Pulmonary artery endothelial cell (primary cell): ENCODE measurements at places on chromosomes 3 and 15. TPM values are rescaled to one million over a fixed set of nuclear protein-coding genes. Genes with fewer than 3 reads are reported as not detected.

TM4SF4 gene
- total RNA-seq = not detected in 2 replicates

PRSS50 gene
- not detected in 2 replicates for total RNA-seq

PLSCR5 gene
- total RNA-seq = not detected in 2 replicates

EXD1 gene
- total RNA-seq = not detected in 2 replicates

ERC2 gene
- 0.53 and 1.6 TPM in 2 replicates for total RNA-seq

GOLGA6L6 gene
- not detected in 2 replicates for total RNA-seq

NANOGP8 gene
- total RNA-seq = not detected in 2 replicates

EPHB1 gene
- total RNA-seq = 0.33 and 0.78 TPM in 2 replicates

EPHA6 gene
- total RNA-seq = not detected in 2 replicates

LEO1 gene
- 23.1 and 36.6 TPM in 2 replicates for total RNA-seq

OXTR gene
- total RNA-seq = 0.07 and 0.28 TPM in 2 replicates

NRG4 gene
- not detected in 2 replicates for total RNA-seq

DNA sequence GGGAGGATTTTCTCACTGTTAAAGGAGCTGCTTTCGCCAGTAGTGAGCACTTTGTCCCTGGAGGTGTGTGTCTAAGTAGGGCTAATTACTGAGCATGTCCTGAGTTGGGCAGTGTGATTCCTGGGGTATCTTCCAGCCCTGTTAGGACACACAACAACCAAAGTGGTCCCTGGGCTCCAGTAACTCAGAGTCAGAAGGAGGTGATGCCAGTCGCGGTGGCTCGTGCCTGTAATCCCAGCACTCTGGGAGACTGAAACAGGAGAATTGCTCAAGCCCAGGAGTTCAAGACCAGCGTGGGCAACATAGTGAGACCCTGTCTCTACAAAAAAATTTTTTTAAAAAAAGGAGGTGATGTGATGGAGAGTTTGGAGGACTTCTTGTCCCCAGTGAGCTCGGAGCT, 37.5 kb downstream of the PML start:
- no peak for DNase-seq

DNA sequence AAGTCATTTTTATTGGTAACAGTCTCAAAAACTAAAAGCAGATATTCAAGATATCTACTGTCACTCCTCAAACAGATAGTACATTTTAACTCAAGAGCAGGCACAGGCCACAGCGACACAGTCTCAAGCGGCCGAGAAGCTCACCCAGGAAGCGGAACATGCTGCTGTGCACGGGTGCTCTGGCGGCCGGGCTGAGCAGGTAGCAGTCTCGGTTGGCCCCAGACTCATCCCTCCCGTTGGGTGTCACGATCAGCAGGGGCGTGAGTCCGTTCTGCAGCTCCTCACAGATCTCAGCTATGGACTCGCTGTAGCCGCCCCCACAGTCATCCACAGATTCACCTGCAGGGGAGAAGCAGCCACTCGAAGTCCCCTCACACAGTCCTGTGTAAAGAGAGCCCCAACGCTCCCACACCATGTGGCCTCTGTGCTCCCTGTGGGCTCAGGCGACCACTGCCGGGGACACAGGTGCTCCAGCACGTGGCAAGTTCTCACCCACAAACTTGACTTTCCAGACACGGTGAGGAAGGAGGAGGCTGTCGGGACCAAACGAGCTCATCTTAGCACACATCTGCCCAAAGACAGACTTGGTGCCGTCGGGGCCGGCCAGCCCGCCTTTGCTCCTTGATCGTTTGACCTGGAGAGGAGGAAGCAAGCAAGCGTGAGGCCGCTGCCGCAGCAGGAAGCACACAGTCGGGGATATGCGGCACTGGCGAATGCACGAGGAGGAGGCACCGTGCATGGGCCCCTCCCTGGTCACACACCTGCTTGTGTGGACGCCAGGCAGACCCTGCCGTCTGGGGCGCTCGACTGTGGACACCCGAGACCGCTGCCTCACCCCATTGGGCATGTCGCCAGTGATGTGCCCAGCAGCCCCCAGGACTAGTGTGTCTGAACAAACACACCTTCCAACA, 17.7 kb upstream of the OCA2 start:
- no peak for DNase-seq

DNA sequence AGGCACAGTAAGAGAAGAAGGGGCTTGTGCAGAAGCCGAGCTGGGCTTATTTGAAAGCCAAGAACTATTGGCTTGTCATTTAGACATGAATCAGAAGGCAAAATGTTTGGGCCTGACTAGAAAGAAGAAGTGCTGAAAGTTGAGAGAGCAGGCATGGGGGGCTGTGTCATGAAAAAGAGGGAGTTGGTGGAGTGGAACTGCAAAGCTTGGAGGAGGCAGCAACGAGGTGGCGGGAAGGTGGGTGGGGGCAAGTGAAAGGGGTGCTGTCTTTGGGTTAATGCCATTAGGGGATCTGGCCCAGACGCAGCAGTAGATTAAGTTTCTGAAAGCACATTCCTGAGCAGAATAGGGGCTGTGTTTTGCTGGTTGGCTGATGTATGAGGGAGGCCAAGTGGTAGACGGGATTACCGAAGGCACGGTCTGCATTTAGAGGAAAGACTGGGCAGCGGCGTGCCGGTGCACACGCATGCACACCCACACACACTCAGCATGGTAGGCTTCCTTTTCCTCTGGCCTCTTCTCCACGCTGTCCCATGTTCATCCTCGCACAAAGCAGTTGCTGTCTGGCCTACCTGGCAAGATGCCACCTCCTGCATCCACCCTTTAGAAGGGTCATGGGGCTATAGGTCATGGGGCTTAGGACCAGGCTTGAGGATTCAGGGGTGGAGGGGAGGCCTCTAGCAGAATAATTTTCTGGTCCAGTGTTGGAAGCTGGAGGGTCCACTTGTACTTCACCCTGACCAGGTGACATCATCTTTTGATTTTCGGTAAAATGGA, 43.0 kb downstream of the BOC start:
- no peak for DNase-seq

- no peak for DNase-seq
Measured at GRCh38 chr3:108485146-108485545, 25.2 kb downstream of the MYH15 start.

GRCh38 chr15:42100021-42100800, 5.8 kb upstream of the PLA2G4D start:
- DNase-seq = no peak

- DNase-seq = no peak
Measured at GRCh38 chr15:74610302-74610951, 5.2 kb upstream of the CLK3 start.

GRCh38 chr3:10192953-10193691, 28.4 kb downstream of the IRAK2 start:
- peak; percentile 82 for DNase-seq

DNA sequence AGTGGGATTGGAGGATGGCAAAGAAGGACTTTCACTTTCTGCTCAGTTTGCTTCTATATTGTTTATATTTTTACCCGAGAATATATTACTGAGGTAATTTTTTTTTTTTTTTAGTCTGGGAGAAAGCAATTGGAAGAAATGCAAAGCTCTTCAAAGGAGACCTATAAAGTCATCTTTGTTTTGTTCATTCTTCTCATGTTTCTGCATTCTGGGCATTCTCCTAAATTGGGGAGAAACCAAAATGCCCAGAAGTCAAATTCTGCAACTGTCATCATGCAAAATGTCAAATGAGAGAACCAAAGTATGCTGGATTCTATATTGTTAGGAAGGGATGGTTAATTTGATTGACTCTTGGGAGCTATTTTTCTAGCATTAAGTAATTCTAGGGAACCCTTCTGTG, 168.3 kb upstream of the TSC22D2 start:
- no peak for DNase-seq

DNA sequence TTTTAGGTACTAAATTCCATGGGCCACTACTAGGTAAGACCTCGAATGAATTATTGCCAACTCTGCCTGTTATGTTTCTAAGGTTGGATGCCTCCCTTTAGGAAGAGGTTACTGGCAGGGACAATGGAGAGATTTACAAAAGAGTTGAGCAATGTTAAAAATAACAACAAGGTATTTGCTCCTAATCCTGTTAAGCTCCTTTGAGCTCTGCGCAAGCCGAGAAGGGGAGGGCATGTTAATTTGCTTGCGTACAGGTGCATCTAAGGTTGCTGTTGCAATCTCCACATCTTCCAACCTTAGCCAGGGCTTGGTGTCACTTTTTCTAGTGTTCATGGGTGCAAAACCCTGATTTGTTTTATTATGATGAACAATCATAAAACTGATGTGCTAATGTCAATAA, 161.5 kb upstream of the TPM1 start:
- no peak for DNase-seq

GRCh38 chr3:95399585-95399984, 1336.7 kb downstream of the NSUN3 start:
- DNase-seq = no peak

GRCh38 chr3:110106805-110107204, 769.5 kb upstream of the DPPA4 start:
- DNase-seq = no peak

- no peak for DNase-seq
Measured at GRCh38 chr3:40801284-40801741, 276.6 kb downstream of the ZNF621 start.

- DNase-seq = no peak
Measured at GRCh38 chr15:69085325-69086081, 71.0 kb downstream of the NOX5 start.

DNA sequence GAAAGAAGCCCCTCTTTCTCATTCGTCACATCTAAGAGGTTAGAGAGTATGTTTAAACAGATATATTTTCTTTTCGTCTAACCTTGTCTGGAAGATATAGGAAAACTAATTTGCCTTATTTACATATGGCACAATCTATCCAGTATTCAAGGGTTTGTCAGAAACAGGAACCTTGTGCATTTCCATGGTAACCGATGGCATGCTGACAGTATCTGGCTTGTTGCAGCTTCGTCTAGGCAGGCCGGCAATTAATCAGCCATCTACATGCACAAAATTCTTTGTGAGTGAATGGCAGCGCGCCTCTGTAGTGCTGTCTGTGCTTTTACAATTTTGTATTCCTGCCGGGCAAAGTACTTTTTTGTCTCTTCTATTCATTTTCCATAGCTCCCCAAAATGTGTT, 294.0 kb upstream of the SOX2 start:
- DNase-seq = no peak

DNA sequence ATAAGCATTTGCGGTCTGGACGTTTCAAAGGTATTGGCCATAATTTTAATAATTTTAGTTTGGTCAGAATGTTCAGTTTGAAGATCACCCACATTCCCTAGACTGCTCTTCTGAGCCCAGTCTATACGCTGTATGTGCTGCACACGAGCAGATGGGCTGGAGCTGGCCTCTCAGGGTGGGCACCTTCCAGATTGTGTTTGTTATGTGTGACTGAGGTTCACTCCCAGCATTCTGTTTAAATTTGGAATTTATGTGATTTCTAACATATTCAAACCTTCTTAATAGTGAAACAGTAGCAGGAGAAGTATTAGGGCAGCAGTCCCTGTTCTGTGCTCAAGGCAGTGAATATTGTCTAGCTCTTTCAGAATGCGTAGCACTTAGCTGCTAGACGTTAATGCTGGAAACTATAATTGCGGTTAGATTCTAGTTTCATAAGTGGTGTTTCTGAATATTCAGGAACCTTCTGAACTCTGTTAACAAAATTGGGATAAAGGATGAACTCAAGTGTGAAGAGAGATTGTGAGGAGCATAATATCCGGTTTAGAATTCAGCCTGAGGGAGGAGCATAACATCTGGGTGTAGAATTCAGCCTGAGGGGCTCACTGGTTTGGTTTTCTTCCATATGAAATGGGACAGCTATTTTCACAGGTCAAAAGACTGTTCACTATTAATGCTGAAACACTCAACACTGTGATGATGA, 68.6 kb upstream of the RPL35A start:
- DNase-seq = no peak

GRCh38 chr3:4688411-4688810, 195.3 kb downstream of the ITPR1 start:
- no peak for DNase-seq

DNA sequence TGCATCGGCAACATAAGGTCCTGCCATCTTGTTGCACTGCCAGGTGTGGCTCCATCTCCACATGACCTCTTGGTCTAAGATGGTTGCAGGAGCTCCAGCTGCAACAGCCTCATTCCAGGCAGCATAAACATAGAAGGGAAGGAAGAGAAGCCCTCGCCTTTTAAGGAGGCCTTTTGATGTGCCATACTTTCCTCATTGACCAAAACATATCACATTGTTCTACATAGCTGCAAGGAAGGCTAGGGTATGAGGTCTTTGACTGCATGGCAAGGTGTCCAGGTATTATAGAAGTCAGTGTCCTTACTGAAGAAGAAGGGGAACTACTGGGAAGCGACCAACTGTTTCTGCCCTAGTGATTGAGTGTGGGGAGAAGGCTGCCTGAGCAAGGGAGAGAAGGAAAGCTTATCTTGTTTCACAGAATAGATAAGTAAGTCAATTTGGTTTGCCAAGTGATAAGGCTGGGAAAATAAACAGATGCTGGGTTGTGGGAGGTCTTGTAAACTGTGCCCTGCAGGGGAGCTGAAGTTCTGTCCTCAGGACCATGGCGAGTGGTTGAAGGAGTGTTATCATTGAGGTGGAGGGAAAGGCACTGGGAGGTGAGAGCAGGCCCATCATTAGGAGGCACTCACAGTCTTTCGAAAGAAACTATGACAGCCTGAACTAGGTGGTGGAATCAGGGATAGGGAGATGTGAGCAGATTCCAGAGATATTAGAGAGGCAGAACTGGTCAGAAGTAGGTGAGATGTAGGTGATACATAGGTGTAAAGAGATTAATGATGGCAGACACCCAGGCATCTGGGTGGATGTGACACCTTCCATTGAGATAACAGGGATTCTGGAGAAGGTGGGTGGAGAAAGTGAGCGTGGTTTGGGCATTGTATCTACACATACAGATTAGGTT, 93.8 kb upstream of the IGF1R start:
- no peak for DNase-seq

- DNase-seq = no peak
Measured at GRCh38 chr15:74376226-74376625, 8.8 kb upstream of the CYP11A1 start.

GRCh38 chr15:81612631-81613030, 238.6 kb upstream of the TMC3 start:
- no peak for DNase-seq

GRCh38 chr3:143119974-143120715, 574 bp downstream of the CHST2 start:
- DNase-seq = no peak

DNA sequence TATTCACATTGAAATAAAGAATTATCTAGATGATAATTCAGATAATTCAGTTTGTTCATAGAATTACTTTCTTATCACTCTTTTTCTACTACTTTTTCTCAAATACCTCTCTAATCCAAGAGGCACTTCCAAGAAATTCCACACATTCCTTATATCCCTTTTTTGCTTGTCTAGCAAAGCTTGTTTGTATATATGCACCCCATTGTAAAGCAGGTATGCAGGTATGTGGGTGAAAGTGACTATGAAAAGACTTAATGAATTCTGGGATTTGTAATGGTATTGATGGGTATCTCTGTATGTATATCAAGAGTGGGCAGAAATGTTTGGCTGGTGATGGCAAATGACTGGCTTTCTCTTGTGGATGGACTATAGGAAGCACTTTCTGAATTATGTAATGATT, 94.1 kb upstream of the FGF7 start:
- no peak for DNase-seq

DNA sequence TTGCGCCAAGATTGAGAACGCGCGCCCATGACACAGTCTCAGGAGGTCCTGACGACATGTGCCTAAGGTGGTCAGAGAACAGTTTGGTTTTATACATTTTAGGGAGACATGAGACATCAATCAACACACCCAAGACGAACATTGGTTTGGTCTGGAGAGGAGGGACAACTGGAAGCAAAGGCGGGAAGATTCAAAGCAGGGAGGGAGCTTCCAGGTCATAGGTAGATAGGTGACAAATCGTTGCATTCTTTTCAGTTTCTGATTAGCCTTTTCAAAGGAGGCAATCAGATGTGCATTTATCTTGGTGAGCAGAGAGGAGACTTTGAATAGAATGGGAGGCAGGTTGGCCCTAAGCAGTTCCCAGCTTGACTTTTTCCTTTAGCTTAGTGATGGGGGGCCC, 828.4 kb upstream of the DPPA4 start:
- DNase-seq = no peak
